ENCODE measurements at places on chromosomes 6 and 20.

DNA sequence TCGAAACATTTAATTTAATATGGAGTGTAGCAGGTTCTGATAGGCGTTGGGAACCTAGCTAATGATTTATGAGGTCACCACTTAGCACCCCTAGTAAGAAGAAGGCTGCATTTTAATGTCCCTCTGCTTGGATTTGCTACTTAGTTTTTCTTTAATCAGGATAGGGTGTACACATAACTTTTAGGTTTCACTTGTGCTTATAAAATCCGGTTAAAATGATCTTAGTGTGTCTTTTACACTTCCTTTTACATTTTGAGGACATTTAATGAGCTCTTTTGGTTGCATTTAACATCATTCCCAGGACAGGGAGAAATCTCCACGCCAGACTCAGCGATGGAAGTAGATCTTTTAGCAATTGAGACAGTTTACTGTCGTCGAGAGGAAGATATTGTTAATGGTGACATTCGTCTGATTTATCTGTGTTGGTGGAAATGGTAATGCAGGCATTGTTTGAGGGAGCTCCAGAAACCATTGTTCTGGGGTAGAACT, 5.6 kb downstream of the TFAP2A start:
- DNase-seq = no peak

- DNase-seq = no peak
These were observed 121.6 kb downstream of the ADGRB3 start for GRCh38 chr6:68756454-68757375.

GRCh38 chr6:87714093-87714842, 12.2 kb upstream of the AKIRIN2 start:
- DNase-seq = no peak

GRCh38 chr6:111175109-111175508, 87.8 kb downstream of the SLC16A10 start:
- no peak for DNase-seq

- no peak for DNase-seq
These were observed 230.9 kb downstream of the SYNDIG1 start for GRCh38 chr20:24700166-24700860.

- DNase-seq = no peak
These were observed 22.7 kb upstream of the SNTA1 start for GRCh38 chr20:33466303-33466646.

GRCh38 chr6:41605649-41606048, 32.6 kb upstream of the MDFI start:
- no peak for DNase-seq

- DNase-seq = no peak
These were observed 3.5 kb downstream of the ZFAND3 start for GRCh38 chr6:37822851-37823682.

GRCh38 chr6:105844275-105844883, 241.8 kb upstream of the PRDM1 start:
- DNase-seq = no peak

DNA sequence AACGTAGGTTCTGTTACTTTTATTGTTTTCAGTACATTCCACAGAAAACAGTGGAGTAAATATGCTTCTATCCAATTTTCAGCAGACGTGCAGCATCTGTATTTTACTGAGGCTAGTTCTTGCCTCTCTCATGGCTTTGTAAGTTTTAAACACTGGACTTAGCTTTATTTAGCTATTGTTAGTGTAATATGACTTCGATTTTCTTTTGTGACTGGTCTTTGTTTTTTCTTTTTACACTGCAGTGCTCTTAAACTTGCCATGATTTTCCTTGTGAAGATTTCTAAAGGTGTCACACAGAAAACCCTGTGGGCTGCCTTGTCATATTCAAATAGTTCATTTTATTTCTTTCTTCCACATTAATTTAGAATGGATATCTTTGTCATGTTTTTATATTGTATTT, 1234.9 kb upstream of the CITED2 start:
- no peak for DNase-seq

DNA sequence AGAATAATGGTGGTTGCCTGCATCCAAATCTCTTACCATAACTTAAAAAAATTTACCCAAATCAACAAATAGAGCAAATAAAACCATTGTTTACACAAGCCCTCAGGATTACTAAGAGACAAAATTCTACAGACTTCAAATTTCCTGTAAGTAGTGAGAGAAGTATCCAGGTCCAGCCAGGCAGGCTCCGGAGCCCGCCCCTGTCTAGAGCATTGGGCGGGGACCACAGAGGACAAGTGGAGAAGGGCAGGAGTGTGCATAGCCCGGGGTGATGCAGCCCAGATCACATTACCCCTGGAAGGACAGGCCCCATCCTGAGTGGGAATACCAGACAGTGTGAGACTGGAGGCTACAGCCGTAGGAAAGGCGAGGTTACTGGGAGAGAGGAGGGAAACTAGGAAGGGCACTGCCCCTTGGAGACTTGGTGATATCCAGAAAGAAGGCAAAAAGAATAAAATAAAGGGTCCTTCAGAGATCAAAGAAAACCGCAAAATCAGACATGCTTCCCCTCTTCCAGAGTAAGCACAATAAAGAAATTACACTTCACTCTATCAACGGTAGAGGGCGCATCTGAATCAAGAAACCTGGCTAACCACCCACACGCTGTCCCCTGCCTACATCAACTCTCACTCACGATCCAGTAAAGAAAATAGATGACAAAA, 26.6 kb downstream of the RIN2 start:
- DNase-seq = peak; percentile 88

- DNase-seq = no peak
These were observed 78.8 kb upstream of the MAP7 start for GRCh38 chr6:136628996-136629395.

DNA sequence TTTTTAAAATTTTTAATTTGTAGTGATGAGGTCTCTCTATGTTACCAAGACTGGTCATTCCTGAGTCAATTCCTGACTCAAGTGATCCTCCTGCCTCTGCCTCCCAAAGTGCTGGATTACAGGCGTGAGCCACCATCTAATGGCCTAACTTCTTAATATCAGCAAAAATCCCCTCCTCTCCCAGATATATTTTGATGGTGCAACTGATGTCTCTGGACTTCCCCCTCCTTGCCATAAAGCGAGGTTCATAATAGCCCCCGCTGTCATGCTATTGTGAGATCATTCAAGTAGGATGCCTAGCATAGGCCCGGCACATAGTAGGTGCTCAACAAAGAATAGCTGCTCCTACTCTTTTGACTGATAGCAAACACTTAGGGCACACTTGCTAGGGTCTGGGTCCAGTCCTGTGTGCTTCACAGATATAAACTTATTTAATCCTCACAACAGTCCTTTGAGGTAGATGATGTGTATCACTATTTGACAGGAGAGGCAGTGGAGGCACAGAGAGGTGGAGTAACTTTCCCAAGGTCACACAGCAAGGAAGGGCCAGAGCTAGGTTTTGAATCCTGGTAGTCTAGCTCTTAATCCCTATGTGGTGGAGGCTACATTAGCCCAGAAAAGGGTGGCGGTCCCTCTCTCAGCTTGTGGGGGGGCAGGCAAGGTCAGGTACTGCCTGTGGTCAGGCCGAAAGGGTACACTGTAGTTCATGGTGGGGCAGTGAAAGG, 14.6 kb downstream of the SRC start:
- DNase-seq = no peak

- no peak for DNase-seq
These were observed 10.7 kb upstream of the MUC21 start for GRCh38 chr6:30972816-30973215.

GRCh38 chr6:135936606-135937005, 85.1 kb downstream of the PDE7B start:
- DNase-seq = no peak

DNA sequence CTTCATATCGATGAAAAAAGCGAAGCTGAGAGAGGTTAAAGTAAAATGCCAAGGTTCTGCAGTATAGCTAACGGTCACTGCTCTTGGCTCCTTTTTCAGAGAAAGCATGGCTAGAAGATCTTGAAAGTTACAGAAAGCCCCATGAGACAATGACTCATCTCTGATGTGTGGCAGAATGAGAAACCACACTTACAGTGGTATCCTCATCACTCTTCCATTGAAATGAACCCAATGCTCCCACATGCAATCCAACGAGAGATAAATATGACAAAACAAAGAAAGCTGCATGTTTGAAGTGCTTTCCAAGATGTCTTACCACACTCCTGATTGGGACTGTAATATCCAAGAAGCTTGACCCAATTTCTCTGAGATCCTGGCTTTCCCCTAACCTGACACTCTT, 694.9 kb downstream of the PRKN start:
- DNase-seq = no peak

DNA sequence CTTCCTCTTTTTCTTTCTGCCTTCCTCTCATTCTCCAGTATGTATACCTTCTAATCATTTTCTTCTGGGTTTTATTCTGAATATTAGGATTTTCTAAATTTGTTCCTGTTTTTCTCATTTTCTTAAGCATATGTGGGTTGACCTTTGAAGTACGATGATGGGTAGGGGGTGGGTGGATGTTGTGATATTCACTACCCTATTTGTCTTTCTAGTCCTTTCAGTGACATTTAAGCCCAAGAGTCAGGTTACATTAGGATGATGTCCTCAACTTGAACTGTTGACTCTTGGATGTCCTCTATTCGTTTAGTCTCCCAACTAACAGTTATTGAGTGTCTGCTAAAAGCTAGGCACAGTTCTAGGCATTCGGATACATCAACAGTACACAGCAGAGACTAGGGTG, 7.3 kb downstream of the ABT1 start:
- no peak for DNase-seq

- no peak for DNase-seq
These were observed 185.4 kb downstream of the BCAS1 start for GRCh38 chr20:53884859-53885541.

DNA sequence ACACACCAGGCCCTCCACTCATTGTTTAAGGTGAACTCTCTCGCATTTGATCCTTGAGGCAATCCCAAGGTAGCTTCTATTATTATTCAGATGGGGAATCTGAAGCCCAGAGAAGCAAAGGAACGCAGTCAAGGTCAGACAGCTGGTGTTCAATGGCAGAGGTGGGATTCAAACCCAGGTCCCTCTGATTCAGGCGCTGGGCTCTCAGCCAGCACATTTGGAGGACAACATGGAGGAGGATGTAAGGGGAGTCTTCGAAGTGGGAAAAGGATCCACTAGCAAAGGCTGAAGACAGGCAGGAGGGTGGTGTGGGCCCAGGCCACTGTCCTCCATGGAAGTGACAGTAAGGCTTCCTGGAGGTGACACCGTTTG, 13.9 kb upstream of the TTPAL start:
- DNase-seq = no peak

DNA sequence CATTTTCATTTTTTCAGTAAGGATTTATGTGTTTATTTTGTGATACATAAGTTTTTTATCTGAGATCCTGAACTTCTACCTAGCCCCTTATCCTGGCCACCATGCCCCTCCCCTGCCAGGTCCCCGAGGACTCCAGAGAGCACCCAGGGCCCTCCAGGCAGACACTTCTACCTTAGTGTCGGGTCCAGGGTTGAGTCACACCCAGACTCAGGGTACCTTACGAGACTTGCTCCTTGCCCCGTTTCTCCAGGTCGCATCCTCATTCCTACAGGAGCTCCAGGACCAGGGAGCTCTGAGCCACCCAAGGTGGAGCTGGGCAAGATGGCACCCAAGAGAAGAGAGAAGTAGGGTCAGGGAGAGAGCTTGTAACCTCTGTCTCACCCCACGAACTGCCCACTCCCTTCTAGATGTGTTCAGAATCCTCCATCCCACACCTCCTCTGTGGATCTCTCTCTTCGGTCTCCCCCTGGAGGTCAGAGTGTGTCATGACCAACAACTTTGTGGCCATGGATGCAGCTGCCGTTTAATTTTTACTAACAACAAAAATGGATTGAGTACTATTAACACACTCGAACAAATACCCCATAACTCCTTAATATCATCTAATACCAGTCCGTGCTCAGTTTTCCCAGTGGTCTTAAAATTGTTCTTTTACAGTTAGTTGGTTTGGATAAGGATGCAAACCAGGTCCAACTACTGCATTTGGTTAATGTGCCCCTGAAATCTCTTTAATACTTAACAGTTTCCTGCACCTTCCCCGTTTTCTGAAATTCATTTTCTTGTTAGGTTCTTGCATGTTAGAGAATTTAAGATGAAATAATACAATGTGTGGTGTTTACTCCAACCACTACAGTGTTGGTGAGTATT, 130.6 kb upstream of the INSM1 start:
- DNase-seq = no peak

DNA sequence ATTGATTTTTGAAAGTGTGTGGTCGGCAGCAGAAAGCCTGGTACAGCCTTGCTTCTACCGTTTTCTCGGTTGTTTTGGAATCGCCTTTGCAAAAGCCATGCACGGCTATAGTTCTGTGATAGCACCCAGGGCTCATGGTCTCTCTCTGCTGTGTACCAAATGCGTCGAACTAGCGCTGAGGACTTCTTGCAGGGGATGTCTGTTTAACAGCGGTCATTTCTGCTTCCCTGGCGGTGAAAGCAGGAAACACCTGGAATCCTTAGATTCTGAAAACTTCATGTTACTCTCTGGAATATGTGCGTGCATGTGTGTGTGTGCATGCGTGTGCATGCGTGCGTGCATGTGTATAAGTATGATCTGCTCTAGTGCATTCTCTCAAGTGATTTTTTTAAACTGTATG, 26.1 kb upstream of the GCNT2 start:
- DNase-seq = no peak

DNA sequence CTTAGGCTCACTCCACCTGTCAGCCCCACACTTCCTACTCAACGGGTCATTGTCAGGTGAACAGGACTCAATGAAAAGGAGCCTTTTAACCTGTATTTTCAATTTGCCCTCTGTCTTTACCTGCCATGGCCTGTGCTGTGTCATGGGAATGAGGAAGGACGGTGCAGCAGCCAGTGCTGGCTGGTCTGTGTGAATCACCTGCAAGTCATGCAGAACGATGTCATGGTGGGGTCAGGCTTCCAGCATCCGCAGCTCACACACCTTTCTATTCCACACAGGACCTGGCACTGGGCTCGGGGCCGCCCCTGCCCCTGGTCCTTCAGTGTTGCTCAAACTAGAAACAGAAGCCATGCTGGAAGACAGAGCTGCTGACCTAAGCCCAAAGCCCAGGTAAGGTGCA, 188.7 kb upstream of the GMDS start:
- no peak for DNase-seq

DNA sequence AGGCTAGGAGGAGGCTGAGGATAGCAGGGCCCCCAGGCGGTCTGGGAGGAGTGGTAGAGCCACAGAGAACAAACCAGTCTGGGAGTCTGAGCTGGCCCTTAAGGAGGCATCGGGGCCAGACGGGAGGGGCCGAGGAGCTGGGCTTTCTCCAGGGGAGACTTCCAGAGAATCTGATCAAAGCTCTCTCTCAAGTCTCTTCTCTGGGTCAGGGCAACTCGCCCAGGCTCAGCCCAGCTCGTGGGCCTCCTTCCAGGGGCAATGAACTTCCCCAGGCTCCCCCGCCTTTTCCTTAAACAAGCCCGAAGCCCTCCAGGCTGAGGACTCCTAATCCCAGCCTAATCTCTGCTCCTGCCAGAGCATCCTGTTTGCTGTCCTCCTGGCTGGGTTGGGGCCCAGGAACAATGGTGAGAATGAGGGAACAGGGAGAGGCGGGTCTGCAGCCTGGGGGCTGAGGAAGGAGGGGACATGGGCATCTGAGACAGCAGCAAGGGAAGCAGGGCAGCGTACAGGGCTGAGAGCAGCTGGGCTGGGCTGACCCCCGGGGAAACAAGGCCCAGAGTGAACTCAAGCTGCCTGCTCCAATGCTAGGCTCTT, 173.6 kb downstream of the ANKRD60 start:
- no peak for DNase-seq

- DNase-seq = no peak
These were observed 37.0 kb downstream of the TGM2 start for GRCh38 chr20:38127920-38128528.

Data from NCI-H526 treated with DMSO at 0.1 percent for 48 hours (cell line).